ENCODE measurements at places on chromosomes 6 and 20.
A peak's percentile ranks its signal among the peaks of the same experiment; 100 is the strongest.

GRCh38 chr20:13349235-13349604, 128.1 kb downstream of the ISM1 start:
- no peak for DNase-seq

- no peak for DNase-seq
These were observed 34.2 kb downstream of the MAFB start for GRCh38 chr20:40654876-40655275.

DNA sequence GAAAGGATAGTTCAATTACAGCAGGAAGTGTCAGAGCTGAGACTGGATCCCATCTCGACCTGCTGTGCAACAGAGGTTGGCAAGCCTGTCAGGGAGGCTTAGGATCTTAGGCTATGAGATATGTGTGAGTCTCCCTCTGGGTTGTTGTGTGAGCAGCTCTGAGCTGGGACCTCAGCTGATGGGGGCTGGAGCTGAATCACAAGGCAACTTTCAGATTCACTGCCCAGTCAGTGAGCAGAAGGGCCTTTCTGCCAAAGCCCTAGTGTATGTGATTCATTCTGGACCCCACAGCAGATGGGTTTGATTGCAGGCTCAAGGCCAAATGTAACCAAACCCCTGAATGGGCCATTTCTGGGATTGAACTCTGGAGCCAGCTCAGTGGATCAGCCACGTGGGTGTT, 4.5 kb downstream of the PI3 start:
- no peak for DNase-seq

DNA sequence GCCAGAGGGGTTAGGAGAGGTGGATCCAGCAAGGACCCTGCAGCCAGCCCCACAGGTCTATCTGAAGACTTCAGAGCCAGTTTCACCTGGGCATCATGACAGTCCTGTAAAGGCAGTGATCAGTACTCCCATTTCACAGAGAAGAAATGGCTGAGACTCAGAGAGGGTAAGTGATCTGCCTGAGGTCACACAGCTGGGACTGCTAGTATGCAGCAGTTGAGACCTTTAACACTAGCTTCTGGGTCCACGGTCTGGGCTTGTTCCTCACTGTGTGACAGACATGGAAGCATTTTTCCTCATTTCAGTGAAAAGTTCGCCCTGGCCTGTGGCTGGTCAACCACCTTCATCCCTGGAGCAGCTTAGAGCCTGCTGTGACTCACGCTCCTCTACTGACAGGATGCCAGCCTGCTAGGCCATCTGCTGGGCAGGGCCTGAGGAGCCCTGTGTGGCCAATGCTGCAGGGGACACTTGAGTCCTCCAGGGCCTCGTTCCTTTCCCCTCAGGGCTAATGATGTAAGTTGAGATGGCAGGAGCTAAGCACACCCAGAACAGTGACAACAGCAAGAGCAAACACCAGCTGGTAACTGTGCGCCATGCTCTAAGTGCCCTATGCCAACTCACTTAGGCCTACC, 192.0 kb downstream of the LRFN2 start:
- no peak for DNase-seq

GRCh38 chr6:14393910-14394309, 276.3 kb downstream of the CD83 start:
- DNase-seq = no peak

DNA sequence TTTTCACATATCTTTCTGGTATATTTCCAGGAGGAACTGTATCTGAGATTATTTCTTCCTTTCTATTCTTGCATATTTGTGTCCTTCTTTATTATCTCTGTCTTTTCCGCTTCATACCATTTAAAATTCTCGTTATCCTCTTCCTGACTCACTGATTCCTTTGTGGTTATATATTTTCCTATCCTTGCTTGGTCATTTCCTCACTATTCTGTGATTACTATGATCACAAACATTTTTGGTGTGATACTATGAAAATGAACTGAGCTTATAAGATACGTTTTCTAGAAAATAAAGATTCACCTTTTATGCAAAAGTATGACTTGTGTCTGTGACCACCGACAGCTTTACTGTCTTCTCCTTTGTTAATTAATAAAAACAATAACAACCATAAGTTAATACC, 26.5 kb upstream of the MYCT1 start:
- no peak for DNase-seq

DNA sequence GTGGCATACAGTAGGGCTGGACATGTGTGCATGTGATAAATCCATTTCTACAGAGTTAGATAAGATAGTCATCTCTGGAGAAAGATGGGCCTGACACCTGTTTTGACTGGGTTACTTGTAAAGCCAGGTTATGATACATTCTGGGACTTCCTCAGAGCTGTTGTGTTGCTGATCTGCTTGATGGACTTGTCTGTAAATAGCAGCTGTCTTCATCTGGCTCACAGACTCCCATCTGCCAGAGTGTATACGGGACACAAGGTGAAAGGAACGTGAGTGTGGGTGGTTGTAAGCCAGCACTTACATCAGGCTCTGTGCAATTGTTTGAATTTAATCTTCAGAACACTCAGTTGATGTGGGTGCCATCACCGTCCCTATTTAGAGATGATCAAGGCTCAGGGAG, 49.8 kb downstream of the ZDHHC14 start:
- no peak for DNase-seq

GRCh38 chr6:140253096-140253495, 878.6 kb upstream of the CITED2 start:
- no peak for DNase-seq

GRCh38 chr6:41685641-41686380, 47.5 kb downstream of the MDFI start:
- DNase-seq = no peak

DNA sequence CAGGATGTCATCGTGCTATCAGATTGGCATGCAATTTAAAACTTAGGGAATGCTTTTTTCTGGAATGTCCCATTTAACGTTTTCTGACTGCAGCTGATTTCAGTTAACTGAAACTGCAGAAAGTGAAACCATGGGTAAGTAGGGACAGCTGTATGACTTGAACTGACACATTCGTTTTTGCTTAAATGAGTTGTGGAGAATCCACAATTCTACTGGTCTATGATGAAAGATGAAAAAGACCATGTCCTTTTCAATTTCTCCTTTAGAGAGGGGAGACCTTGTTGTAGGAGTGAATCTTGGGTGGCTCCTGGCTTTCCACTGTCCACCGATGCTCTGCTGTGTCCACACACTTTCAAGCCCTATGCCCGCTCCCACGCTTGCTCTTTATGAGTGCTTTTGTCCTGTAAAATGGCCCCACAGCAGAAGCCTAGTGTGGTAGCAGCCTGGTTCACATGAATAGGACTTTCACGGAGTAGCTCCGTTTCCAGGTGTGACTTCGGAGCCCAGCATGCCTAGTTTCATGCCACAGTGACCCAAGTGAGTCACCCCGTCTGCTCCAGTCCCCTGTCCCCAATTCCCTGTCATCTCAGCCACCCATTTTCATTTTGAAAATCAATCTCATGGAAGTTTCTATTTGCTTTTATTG, 21.9 kb downstream of the DYNLT1 start:
- no peak for DNase-seq

DNA sequence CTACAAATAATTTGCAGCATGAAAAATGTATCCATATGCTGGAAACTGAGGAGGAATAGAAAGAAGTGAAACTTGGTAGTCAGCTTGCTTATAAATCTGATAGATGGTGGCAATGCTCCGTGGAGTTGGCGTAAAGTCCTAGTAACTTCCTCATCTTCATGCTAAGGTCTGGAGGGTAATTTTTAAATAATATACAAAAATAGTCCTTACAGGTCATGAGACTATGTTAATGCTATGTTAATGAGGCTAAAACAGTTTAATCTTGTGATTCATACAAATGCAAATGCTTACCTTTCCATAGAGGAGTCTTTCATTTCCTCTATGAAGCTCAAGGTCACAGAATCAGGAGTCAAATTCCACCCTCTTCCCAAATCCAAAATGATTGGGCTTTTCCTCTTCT, 9.4 kb upstream of the CRIP3 start:
- DNase-seq = no peak

DNA sequence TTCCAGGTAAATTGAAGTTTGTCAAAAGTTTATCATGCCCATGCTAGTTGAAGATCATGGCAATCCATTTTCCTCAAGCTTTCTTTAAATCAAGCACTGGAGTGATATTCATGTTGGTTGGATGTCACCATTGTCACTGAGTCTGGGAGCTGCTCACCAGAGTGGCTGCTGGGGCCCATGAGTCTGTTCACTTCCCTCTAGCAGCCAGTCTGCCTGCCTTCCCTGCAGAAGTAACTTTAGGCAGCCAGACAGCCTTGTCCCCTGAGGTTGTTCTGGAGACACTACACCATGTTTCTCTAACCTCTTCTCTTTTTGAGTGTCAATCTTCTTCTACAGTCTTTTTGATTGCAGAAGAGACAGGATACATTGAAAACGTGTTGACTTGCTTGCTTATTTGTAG, 5.5 kb downstream of the SIRT5 start:
- DNase-seq = no peak

GRCh38 chr20:35699957-35700624, 886 bp downstream of the ROMO1 start:
- no peak for DNase-seq

DNA sequence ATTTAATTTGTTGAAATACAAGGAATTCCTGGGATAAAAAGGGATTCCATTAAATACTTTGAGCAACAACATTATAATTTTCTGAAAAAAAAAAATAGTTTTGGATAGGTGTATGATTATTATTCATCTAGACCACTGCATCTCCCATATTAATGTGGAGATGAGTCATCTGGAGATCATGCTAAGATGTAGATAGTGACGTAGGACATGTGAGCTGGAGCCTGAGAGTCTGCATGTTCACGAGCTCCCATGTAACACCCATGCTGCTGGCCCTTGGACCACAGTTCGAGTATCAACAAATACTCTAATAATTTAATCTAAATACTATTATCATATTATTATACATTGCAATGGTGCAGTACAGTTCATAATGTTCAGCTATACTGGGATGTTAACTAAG, 91.6 kb downstream of the EPM2A start:
- DNase-seq = no peak

DNA sequence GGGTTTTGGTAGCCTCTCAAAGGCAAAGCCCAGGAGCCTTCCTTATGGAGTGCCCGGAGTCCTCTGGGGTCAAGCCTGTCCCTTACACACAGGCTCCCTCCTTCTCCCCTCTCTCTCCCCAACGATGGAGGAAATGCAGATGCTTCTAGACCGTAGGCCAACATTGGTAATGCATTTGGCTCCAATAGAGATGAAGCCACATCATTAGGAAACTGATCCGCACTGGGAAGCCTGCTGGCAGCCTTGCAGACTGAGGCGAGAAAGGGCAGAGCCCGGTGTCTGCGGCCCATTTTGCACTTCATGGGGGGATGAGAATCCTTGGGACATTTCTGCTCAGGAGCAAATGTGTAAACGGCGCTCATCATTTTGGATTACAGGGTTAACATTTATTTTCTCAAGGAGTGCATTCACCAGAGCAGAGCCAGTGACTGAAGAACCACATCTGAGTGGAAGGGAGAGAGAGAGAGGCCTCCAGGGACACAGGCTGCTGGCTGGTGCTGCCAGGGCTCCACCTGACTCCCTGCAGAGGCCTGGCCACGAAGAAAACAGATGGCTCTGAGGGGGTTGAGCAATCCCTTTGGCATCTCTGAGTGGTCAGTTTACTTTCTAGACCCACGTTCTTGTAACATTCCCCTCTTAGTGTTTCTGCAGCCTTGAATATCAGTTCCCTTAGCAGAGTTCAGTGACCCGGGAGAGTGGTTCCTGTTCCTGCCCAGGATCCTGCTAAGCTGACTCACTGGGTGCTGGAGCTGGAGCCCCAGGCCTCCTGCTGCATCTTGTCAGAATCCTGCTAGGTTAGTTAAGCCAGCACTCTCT, 4.4 kb upstream of the CST3 start:
- peak; percentile 50 for DNase-seq

- DNase-seq = no peak
These were observed 14.0 kb downstream of the ZC2HC1B start for GRCh38 chr6:143878272-143878760.

- DNase-seq = no peak
These were observed 6.7 kb downstream of the STK4 start for GRCh38 chr20:44973053-44973452.

DNA sequence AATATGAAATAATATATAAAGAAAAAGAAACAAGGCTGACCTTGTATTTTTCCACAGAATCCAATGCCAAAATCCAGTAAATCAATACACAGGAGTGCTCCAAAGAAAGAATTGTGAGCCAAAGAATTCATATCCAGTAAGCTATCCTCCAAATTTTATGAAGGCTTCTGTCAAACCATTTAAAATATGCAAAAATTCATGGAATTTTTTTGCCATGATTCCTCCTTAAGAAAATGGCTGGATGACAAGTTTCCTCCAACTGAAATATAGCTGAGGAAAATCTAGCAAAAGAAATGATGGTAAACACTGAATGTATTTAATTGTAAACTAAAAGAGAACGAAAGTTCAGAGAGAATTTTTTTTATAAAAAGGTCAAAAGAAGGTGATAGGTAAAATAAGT, 290.3 kb downstream of the UBE3D start:
- DNase-seq = no peak

DNA sequence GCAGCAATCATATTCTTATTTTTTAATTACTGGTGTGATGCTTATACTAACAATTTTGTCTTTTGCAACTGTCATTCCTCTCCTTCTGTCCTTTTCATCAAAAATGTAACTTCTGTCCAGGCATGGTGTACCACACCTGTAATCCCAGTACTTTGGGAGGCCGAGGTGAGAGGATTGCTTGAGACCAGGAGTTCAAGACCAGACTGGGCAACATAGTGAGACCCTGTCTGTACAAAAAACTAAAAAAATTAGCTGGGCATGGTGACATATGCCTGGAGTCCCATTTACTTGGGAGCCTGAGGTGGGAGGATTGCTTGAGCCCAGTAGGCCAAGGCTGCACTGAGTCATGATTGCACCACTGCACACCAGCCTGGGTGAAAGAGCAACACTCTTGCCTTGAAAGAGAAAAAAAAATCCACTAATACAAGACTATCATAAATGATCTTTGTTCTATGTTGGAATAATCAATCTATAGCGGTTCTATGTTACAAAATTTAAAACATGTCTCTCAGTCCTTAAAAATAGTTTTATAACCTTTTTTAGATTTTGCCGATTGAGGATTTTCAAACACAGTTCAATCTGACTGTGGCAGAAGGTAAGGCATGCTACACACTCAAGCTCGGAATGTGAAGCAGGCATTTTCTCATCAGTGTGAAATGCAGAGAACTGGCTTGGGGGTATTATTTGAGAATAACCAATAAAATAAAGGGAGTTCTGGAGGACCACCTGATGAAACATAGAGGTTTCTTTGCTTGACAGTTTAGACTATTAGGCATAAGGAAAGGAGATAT, 70.4 kb downstream of the ENPP1 start:
- no peak for DNase-seq

GRCh38 chr6:105967917-105968602, 118.1 kb upstream of the PRDM1 start:
- DNase-seq = no peak

- DNase-seq = peak; percentile 4
These were observed 192.2 kb downstream of the GMPR start for GRCh38 chr6:16430391-16431089.

DNA sequence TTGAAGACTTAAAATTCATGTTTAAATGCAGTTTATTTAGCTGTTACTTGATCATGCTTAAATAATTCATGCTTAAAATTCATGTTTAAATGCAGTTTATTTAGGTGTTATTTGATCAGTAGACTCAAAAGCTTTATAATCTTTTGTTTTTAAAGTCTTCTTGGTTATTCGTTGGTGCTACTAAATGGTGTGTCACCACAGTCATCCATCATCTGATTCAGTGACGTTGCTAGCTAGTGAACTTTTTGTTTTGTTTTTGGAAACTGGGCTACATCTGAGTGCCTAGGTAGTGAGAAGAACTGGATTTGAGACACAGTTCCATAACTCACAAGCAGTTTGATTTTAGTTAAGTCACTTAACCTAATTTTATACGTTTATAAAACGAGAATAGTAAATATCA, 20.9 kb downstream of the SCAF8 start:
- DNase-seq = no peak

- no peak for DNase-seq
These were observed 220.8 kb downstream of the ERMARD start for GRCh38 chr6:169972101-169972651.

Data from AG04450 (cell line).